ENCODE measurements at places on chromosomes 2 and 18.

DNA sequence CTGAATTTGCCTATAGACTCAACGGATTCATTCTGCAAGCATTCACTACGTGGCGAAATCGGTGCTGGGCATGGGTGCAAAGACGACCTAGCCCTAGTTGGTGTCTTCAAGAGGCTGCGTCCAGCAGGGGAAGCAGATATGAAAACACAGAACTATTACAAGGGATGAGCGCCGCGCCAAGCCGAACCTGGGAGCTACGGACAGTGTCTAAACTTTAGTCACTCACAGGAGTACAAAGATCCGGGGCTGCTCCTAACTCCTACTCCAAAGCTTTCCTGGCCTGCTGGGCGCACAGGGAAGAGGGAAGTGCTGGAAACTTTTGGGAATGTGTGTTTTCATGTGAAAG, 732 bp upstream of the ANXA4 start:
- DNase-seq, result no peak

- no peak for DNase-seq
Measured at GRCh38 chr18:34322365-34323289, 97.9 kb upstream of the NOL4 start.

- DNase-seq, result no peak
Measured at GRCh38 chr2:75622929-75623328, 23.7 kb upstream of the MRPL19 start.

DNA sequence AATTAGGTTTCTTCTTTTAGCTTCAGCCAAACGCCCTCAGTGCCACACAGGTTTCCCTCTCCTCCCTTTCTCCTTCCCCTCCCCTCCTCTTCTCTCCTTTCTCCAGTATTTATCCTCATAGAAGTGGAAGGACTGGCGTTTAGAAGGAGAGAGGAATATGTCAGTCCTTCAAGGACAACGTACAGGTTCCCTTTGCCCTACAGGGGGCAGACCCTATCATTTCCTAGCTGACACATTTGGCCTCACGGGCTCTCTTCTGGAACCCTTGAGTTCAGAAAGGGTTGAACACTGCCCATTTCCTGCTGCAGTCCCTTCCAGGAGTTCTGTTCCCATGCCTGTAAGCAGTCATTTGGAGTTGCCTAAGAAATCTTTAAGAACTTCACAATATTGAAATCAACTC, 46.1 kb downstream of the CDCA7 start:
- DNase-seq, result no peak

- no peak for DNase-seq
Measured at GRCh38 chr2:38185012-38185491, 109.1 kb upstream of the CYP1B1 start.

DNA sequence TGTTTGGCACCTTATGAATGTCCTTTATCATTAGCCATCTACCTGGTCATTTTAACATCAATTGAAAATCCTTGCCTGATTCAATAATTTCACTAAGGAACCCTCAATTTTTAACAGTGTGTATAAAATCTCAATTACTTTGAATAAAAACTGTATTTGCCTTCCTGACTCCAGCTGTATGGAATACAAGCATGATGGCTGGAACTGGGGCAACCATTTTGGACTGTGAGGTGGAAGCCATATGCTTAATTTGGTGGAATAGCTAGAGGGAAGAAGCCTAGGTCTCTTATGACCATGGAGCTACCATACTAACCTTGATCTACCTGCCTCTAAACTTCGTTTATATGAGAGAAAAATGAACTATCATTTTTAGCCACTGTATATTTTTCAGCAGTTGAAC, 12.5 kb upstream of the RTN4 start:
- no peak for DNase-seq

GRCh38 chr18:55158570-55158969, 199.3 kb upstream of the CCDC68 start:
- no peak for DNase-seq

GRCh38 chr2:216789081-216789480, 70.8 kb downstream of the TNP1 start:
- no peak for DNase-seq

DNA sequence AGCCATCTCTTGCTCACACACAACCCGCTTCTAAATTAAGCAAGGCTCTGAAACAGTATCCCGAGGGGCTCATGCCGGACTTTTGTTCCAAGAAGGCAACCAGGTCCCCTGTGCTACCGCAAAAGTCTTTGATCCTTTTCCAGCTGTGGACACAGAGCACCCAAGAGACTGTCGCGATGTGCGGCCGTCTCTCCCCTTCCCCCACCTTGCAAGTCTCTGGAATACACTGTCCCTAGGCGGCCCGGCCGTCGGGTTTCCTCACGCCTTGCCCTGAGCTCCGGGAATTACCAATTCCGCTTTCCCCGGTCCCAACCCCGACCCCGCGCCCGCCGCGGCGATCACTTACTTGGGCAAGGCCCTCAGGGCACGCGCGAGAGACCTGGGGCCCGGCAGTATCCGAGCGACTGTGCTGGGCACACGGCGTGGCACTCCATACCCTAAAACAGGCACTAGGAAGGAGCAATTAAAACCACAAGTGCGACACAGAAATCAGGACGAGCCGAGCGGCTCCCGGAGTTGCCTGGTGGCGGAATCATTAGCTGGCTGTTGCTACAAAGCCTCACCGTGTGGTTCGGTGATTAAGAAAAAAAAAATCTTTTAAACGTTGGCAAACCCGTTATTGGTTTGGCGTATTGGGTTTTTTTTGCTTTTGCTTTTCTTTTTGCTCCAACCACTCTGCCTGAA, 2.2 kb upstream of the DLX1 start:
- DNase-seq, result no peak

GRCh38 chr2:12605366-12605765, 111.4 kb upstream of the TRIB2 start:
- DNase-seq, result no peak

GRCh38 chr2:131724019-131724418, 196.3 kb downstream of the CCDC74A start:
- DNase-seq, result no peak

DNA sequence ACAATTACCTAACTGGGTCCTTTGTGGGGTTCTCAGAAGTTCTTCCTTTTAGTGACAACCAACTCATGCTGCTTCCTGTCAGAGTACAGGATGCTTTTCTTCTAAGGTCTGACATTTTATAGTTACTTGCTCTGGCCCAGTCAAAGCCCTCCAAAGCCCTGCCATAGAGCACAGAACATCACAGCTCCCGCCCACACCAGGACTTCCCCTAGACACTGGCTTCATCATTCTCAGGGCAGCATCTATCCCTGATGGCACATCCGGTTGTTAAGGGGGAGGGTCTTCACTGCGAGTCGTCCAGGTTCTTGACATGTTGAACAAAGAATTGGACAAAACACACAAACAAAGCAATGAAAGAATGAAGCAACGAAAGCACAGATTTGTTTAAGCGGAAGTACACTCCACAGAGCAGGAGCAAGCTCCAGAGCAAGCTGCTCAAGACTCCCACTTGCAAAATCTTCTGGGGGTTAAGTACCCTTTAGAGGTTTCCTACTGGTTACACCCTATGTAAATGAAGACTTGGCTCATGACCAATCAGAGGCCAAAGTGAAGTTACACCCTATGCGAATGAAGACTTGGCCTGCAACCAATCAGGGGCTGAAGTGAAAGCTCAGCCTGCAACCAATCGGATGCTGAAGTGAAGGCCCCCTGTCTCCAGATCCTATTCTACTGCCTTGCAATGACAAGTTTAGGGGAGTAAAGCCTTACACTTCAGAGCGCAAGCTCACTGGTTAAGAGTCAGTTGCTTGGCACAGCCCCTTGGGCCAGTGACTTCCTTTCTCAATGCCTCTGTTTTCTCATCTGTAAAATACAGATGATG, 79.0 kb downstream of the HDAC4 start:
- no peak for DNase-seq

- no peak for DNase-seq
Measured at GRCh38 chr2:85429924-85430289, 11.4 kb downstream of the SH2D6 start.

GRCh38 chr2:179768765-179769164, 92.6 kb downstream of the ZNF385B start:
- DNase-seq, result no peak

DNA sequence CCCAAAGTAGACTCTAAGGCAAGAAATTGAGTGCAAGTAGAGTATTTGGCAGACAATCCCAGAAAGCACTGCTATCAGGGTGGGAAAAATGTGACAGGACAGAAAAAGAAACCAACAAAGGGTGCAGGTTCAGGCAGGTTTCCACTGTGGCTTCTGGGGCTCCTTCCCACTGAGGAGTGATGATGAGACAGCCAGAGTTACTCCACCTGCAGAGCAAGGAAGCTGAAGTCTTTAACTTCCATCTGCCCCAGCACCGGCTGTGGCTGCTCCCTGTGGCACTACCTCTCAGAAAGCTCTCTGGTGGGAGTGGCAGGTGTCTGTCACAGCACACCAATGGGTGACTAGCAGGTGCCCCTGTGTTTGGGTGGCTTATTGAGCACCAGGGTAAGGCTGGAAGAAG, 37.6 kb upstream of the ACKR3 start:
- DNase-seq, result no peak

DNA sequence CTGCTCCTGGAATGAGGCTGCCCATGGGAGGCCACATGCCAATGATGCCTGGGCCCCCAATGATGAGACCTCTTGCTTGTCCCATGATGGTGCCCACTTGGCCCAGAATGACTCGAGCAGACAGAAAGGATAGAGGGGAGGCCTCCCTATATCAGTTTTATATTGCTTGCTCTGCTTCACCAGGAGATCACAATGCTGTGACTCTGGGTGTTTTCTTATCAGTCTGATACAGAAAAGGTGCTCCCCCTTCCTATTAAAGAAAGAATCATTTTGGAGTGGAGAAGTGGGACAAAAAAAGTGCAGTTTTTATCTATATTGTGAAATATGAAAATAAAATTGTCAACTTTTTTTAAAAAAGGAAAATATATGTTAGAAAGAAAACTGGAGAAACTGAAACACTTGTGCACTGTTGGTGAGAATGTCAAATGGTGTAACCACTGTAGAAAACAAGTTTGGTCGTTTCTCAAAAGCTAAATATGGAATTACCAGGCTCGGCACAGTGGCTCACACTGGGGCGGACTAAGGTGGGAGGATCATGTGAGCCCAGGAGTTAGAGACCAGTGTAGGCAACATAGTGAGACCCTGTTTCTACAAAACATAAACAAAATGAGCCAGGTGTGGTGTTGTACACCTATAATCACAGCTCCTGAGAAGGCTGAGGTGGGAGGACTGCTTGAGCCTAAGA, 21.8 kb downstream of the LPIN2 start:
- no peak for DNase-seq

GRCh38 chr2:10326707-10327594, 24.2 kb downstream of the HPCAL1 start:
- DNase-seq, result no peak

DNA sequence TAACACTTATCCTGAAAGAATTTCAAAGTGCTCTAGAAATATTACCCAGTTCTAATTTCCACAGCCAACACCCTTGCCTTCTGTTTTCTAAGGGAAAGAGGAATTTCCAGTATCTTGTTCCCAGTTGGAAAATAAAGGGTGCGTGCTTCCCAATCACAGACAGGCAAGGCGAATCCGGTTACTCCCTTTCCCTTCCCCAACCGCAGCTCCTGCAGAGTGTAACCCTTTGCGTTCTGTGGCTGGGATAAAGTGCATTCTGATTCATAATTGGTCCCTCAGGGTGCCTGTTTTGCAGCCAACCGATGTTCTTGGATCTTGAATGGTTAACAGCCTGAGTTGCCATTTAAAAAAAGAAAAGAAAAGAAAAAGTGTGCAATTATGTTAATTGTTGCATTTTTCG, 40.6 kb upstream of the PGAP1 start:
- DNase-seq, result no peak

DNA sequence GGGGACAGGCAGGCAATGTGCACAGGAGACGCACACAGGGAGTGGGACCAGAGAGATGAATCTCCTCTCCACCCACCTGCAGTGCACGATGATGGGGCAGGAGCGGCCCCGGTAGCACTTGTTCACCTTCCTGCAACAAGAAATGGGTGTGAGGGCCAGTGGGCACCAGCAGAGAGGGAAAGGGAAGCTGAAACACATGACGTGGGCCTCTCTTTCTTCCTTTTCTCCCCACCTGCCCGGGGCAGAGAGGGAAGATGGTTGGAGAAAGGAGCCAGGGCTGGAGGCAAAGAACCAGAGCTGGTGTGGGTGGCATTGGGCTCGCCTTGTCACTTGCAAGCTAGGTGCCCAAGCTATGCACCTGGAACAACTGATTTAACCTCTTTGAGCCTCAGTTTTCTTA, 12.2 kb downstream of the DNAJB2 start:
- DNase-seq, result no peak

DNA sequence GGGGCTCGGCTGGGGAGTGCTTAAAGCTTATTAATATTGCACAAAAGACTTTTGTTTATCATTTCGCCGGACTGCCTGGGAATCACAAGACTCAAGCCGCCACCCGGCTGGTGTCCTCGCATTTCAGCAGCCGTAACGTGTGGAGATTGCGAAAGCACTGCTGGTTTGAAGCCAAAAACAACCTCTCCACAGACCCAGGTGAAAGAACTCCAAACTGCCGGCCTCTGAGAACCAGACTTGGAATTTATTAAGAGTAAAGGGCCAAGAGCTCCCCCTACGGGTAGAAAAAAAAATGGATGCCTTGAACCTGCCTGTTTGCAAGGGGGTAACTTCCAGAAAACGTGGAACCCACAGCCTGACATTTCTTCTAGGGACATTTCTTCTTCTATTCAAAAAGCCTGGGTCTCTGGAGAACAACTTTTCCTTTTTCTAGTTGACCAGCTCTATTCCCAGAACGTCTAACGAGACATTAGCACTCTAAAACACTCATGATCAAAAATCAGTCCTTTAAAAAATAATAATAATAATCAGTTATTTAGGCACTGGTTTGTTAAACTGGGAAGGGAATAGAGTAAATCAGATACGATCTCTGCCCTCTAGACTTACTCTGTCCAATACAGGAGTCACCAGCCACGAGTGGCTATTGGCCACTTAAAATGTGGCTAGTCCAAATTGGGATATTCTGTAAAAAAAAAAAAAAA, 216.3 kb downstream of the C1D start:
- no peak for DNase-seq

GRCh38 chr2:100038011-100038410, 104.4 kb downstream of the AFF3 start:
- no peak for DNase-seq

- DNase-seq, result no peak
Measured at GRCh38 chr2:186995092-186995491, 146.1 kb upstream of the ZSWIM2 start.

DNA sequence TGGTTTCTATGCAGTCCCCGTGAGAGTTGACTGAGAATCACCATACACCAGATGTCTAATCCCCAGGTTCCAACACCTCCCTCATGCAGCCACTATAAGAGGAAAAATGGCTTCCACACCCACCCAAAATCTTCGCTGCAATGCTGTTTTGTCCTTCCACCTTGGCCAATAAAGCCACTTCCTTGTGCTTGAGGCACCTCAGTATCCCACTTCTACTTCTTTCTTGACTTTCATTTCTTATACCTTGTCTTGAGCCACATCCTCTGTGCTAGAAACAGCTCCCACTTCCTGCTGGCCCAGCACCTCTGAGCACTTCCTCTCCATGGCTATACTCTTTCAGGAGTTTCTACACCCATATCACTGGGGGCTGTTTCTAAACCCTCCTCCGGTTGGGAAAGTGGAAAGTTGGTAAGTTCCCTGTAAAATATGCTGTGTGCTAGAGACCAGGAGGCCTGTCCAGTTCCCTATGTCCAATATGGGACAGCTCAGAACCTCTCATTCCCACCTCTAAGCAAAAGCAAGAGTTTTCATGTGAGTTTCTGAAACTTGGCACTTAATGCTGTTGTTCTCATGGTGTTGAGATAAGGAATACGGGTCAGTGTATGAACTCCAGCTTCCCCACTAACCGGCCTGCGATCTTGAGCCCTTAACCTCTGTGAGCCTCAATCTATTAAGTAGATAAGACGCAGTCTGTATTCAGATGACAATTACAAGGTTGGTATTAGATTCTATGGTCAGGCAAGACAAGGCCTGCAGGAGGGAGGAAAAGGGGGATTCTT, 209.1 kb upstream of the ID2 start:
- no peak for DNase-seq

GRCh38 chr2:27306573-27307286, 1.5 kb downstream of the UCN start:
- no peak for DNase-seq
